T-helper 1 cell (primary cell): ENCODE measurements at places on chromosomes 3 and 15.

- no peak for DNase-seq
These were observed 271.4 kb downstream of the ARRDC4 start for GRCh38 chr15:98231696-98232440.

- DNase-seq = no peak
These were observed 1.3 kb downstream of the CLPX start for GRCh38 chr15:65183865-65184159.

DNA sequence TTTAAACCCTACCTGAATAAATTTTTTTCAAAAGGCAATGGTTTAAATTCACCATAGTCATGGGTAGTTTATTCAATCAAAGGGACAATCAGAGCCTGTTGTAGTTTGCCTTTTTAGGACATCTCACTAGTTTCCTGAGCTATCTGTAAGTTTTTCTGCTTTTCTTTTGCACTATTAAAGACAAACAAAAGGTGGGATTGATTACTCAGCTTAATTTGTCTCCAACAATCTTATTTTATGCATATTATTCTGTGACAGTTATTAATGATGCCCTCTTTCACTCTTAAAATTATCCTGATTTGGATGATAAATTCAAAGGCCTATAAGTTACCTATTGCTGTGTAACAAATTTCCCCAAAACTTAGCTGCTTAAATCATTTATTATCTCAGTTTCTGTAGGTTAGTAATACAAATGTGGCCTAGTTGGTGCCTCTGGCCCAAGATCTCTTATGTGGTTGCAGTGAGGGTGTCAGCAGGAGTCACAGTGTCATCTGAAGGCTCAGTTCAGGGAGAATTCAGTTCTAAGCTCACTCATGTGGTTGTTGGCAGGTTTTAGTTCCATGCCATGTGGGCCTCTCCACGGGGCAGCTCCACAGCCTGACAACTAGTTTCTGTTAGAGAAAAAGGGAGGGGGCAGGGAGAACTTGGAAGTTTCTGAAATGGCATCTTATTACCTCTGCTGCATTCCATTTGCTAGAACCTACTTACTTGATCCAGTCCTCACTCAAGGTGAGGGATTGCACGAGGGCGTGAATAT is 16.0 kb downstream of the ARMC8 start:
- DNase-seq = no peak

GRCh38 chr3:39166134-39166710 is 12.8 kb upstream of the CSRNP1 start:
- DNase-seq = no peak

DNA sequence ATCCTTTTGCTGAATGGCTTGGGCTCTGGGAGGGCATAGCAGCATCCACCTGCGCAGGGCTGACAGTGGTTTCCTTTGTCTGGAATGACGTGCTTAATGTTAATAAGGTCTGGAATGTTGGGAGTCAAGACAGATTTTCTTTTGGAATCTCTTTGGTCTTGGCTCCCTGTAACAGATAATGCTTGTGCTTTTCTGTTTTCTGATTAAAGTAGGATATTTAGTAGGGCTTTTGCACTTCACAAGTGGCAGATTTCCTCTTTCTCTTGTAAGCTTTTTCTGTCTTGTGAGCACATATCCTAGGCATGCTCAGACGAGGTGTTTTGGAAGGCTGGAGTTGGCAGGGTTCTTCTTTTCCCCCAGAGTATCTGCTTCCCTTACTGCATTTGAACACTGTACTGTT is 189.6 kb downstream of the GHSR start:
- DNase-seq = no peak

DNA sequence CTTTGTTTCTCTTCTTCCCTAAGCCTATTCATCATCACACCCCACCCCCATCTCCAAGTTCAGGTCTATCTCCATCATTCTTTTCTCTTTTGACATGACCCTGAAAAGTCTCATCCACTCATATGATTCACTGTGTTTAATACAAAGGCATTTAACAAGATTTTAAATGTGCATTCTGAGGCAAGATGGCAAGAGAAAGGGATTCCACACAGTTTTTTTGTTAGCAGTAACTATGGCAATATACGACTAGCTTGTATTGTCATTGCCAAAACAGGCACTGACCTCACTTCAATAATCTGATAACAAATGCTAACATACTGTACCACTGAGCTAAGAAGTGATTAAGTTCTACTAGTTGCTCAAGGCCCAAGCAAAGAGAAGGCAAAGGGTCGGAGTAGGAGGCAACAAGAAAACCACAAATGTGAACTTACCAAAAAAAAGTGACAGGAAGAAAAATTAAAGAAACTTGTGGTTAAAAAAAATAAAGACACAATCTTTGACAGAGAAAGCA is 53.2 kb downstream of the FBN1 start:
- DNase-seq = no peak

DNA sequence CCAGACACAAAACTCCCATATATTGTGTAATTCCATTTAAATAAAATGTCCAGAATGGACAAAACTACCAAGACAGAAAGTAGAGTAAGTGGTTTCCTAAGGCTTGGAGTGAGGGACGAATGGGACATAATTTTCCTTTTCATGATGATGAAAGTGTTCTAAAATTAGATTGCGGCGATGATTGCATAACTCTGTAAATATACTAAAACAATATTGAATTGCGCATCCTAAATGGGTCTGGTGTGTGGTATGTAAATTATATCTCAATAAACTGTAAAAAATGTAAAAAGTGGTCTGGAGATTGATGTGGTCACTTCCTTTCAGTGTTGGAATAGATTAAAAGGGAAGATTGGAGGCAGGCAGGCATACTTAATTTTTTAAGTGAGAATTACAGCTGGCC is 105.9 kb upstream of the KCNAB1 start:
- DNase-seq = no peak

DNA sequence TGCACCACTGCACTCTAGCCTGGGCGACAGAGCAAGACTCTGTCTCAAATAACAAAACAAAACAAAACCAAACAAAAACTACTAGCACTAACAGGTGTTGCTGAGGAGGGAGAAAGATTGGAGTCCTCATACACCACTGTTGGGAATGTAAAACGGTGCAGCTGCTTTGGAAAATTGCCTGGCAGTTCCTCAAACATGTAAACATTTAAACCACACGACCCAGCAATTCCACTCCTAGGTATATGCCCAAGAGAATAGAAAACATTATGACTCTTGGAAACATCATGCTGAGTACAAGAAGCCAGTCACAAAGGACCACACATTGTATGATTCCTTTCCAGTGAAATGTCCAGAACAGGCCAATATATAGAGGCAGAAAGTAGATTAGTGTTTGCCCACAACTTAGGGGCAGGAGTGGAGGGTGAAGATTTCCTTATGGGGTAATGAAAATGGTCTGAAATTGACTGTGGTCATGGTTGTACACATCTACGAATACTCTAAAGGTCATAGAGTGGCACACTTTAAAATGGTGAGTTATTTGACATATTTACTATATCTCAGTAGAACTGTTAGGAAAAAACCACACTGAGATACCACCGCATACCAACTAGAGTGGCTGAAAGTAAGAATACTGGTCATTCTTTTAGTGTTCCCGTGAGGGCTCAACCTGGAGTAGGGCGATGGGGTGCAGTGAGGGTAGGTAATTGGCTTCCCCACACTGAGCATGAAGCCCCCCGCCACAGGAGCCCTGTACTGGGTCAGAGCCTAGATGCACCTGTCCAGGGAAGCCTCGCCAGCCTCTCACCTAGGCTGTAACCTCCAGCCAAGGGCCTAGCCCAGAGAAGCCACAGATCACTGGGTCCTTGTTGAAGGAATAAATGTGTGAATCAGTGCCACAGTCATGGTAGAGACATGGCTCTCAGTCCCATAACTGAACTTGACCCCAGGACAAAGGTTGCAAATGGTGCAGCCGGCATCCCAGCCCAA is 131.1 kb downstream of the NUP210 start:
- no peak for DNase-seq

GRCh38 chr15:97893967-97894366 is 66.5 kb upstream of the ARRDC4 start:
- DNase-seq = no peak

GRCh38 chr3:147744967-147745366 is 335.8 kb downstream of the ZIC1 start:
- no peak for DNase-seq

- DNase-seq = no peak
These were observed 28.0 kb upstream of the DUSP7 start for GRCh38 chr3:52084216-52084945.

DNA sequence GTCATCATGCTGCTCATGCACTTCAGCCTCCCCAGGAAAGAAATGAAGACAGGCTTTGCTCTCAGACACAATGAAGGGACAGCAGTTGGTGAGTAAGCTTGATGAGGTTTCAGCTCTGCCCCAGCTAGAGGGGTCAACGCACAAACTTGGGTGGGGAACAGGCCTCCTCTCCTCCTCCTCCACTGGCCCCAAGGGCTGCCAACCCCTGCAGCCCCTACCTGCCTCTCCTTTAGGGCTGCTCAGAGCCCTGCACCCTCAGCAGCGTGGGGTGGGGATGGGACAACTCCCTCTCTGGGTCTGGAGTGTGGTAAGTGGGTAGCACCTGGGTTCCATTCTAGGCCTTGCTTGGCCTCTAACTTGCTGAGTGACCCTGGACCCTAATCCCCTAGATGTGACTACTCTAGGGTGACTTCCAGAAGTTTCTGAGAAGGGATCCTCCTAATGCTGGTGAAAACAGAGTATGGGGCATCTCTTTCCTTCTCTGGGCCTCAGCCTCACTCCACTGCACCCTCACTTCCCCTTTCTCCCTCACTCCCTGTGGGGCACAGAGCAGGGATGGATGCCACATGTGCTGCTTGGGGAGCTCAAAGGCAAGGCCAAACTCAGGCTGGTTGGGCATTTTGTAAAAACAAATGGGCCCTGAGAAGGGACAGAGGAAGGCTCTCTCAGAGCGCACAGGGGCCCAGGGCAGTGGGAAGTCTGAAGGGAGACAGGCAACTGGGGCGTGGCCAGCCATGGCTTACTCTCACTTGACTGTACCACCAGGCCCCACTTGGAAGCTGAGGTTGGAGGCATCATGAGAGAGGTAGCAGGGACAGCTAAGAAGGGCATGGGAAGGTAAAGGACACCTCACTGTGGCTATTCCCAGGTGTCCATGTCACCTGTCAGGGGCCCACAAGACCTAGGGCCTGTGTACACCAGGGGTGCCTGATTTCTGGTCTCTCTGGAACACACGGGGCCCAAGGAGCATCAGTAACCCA is 64.0 kb downstream of the SYNM start:
- DNase-seq = no peak

DNA sequence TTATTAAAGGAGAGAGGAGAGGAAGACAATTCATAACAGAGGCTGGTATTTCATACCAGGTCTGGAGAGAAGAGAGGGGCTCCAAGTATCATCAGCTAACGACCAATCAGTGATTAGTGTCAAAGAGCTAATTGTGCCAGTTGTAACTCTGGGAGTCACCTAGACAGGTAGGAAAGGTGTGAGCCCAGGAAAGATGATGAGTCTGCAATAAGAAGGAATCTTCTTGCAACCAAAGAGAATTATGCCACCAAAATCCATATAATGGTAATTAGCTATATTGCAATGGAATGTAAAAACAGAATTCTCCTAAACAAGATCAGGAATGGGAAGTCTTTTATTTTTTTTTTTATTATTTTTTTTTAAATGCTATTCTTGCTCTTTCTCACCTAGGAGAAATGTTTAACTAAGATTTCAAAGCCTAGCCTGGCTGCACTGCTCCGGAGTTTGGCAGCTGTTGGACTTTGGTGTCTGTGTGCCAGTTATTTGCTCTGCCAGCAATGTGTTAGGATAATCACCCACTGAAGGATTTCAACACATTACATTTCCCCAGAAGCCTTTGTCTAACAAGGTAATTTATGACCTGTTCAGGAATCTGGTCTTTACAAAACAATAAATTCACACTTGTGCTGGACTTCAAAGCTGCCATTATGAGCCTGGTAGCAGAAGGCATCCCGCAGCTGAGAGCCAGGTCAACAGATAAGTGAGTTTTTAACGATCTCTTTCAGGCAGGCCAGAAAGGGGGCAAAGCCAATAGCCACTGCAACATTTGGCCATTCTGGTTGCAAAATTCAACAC is 89.4 kb downstream of the FOXB1 start:
- DNase-seq = no peak

GRCh38 chr3:55709411-55710012 is 222.4 kb upstream of the WNT5A start:
- no peak for DNase-seq

GRCh38 chr3:170358042-170359010 is 811 bp downstream of the SKIL start:
- peak; percentile 55 for DNase-seq

- no peak for DNase-seq
These were observed 11.2 kb downstream of the TMC3 start for GRCh38 chr15:81362790-81363189.

DNA sequence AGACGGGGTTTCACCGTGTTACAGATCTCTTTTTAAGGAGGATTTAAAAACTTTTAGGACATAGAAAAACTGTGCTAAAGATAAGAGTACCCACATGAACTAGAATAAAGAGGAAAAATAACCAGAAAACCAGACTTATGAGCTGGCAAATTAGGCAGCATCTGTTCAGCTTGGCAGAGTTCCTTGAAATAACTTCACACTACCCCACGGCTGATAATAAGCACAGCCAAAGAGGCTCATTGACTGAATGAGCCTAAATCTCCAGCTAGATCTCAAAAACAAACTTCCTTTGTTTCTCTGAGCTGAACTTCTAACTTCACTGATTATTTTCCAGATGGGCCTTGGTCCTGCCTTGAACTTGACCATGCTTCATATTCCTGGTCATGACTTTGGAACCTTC is 26.7 kb upstream of the PIK3R4 start:
- DNase-seq = no peak

GRCh38 chr3:162719684-162720341 is 1223.2 kb downstream of the OTOL1 start:
- no peak for DNase-seq

DNA sequence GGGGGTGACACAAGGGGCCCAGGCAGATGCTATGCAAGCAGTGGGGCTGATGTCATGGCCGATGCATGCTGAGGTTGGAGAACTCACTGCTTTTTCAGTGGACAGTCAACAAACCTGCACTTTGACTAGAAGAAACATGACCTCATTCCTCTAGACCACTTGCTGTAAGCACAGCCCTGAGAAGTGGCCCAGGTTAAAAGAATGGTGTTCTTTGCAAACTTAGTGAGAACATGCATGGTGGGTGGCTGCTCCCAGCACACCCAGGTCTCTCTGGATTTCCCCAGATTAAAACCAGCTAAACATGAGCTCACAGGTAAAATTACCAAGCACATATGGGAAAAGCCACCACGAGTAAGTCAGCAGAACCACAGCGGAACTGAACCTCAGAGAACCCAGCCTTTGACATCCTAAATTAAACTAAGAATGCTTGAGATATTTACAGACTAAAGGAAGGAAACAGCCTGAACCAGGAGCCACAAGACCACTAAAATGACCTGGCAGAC is 15.5 kb downstream of the DLEC1 start:
- no peak for DNase-seq

DNA sequence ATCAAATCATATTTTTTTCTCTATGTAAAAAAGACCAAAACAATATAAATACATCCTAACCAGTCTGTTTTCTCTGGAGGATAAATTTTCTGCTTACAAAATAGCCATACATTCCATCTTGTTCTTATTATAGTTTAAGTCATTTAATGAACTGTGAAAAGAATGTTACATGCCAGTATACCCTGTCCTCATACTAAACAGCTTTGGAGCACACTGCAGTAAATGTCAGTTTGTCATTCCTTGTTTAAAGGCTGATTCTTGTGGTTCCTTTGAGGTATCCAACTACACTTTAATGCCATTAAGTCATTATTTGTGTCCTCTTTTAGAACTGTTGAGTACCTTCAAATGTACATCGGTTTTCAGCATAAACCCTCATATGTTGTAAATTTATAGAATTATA is 52.7 kb upstream of the DCBLD2 start:
- DNase-seq = no peak
